Cardiac atrium fibroblast (primary cell): ENCODE measurements at places on chromosomes 6 and 20. TPM values are rescaled to one million over a fixed set of nuclear protein-coding genes. Genes with fewer than 3 reads are reported as not detected.

The HCK gene
- total RNA-seq: not detected in 2 replicates

The WFDC5 gene
- total RNA-seq: not detected in 2 replicates

The PRR18 gene
- not detected in 2 replicates for total RNA-seq

The GABRR1 gene
- not detected in 2 replicates for total RNA-seq

The SCRT2 gene
- not detected in 2 replicates for total RNA-seq

The POM121L2 gene
- total RNA-seq: not detected in 2 replicates

The C6orf132 gene
- total RNA-seq: 1.3 and 3.1 TPM in 2 replicates

The DEFB116 gene
- not detected in 2 replicates for total RNA-seq

The GPSM3 gene
- total RNA-seq: 7.0 and 7.4 TPM in 2 replicates

The SLC16A10 gene
- total RNA-seq: not detected in 2 replicates

The HSP90AB1 gene
- total RNA-seq: 654 and 695 TPM in 2 replicates

The DPPA5 gene
- total RNA-seq: not detected in 2 replicates

The ULBP3 gene
- 10.7 and 19.3 TPM in 2 replicates for total RNA-seq

The HCRTR2 gene
- total RNA-seq: not detected in 2 replicates

The LRRC73 gene
- 0.18 and 1.5 TPM in 2 replicates for total RNA-seq

The TCF21 gene
- 53.0 and 55.2 TPM in 2 replicates for total RNA-seq

The MEP1A gene
- not detected in 2 replicates for total RNA-seq

The KCNK15 gene
- 0.18 and 1.1 TPM in 2 replicates for total RNA-seq

The TFAP2A gene
- 1.3 and 4.5 TPM in 2 replicates for total RNA-seq

The THBS2 gene
- 586 and 600 TPM in 2 replicates for total RNA-seq

The PBOV1 gene
- not detected in 2 replicates for total RNA-seq

The LRFN2 gene
- not detected in 2 replicates for total RNA-seq

The SIRPG gene
- not detected in 2 replicates for total RNA-seq

The DNMT3B gene
- total RNA-seq: 0.65 and 2.5 TPM in 2 replicates

The MRPS18A gene
- 30.5 and 33.0 TPM in 2 replicates for total RNA-seq

The FOXP4 gene
- 2.1 and 4.7 TPM in 2 replicates for total RNA-seq

The CLVS2 gene
- not detected in 2 replicates for total RNA-seq

The DLL1 gene
- under 0.01 and 0.16 TPM in 2 replicates for total RNA-seq

The CCN2 gene
- total RNA-seq: 511 and 668 TPM in 2 replicates

The COL9A3 gene
- total RNA-seq: 19.7 and 22.5 TPM in 2 replicates

The CD109 gene
- total RNA-seq: 13.4 and 15.9 TPM in 2 replicates

The KHDC1 gene
- 1.4 and 2.1 TPM in 2 replicates for total RNA-seq

The C6orf58 gene
- total RNA-seq: not detected in 2 replicates

The C2 gene
- 0.97 and 2.2 TPM in 2 replicates for total RNA-seq

The FAM229B gene
- 4.9 and 18.8 TPM in 2 replicates for total RNA-seq

The BMP2 gene
- 2.5 and 4.7 TPM in 2 replicates for total RNA-seq

The IP6K3 gene
- total RNA-seq: under 0.01 TPM in 1 of 2 replicates, not detected in the other

The SLC22A7 gene
- total RNA-seq: not detected in 2 replicates

The TRIM10 gene
- total RNA-seq: not detected in 2 replicates

The ADTRP gene
- 3.1 TPM in 1 of 2 replicates, not detected in the other for total RNA-seq

The STMND1 gene
- not detected in 2 replicates for total RNA-seq

The HSPA1L gene
- total RNA-seq: 0.49 TPM in 1 of 2 replicates, not detected in the other

The SPTLC3 gene
- total RNA-seq: 0.54 and 0.97 TPM in 2 replicates

The FAM217A gene
- total RNA-seq: not detected in 2 replicates

The FAM162B gene
- 2.3 and 5.4 TPM in 2 replicates for total RNA-seq

The METTL24 gene
- total RNA-seq: not detected in 2 replicates

The PPP1R14C gene
- 2.2 and 7.8 TPM in 2 replicates for total RNA-seq

The XKR7 gene
- total RNA-seq: not detected in 2 replicates

The PGC gene
- total RNA-seq: not detected in 2 replicates
